ENCODE measurements at places on chromosomes 6 and 20.

- DNase-seq: no peak
Observed at GRCh38 chr6:14673201-14673600, 555.6 kb downstream of the CD83 start.

DNA sequence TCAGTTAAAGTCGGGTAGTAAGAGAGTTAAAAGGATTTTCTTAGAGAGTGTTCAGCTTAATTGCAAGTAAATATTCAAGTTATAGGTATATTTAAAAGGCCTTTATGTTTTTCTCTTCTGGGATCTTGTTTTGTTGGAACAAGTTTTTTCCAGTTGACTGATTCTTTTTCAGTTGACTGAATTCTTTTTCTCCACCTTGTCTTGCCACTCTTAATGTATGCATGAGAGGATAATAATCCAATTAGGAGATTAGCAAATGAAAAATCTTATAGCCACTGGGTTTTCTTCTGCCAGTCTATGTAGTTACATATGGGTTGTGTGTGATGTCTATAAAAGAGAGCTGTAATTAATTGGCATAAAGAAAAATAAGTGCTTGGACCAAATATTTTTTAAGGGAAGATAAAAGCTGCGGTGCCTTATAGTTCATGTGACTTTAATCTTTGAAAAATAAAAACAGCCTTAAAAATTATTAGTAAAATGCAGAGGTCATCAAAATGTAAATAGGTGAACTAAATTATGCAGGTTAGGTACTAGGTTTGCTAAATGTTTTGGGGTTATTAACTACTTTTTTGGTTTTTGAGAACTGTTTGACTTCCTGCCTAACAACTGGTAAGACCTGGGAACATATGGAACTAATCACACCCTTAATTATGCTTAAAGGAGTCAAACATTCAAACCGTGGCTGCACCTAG lies 367.2 kb downstream of the HTR1B start:
- no peak for DNase-seq

DNA sequence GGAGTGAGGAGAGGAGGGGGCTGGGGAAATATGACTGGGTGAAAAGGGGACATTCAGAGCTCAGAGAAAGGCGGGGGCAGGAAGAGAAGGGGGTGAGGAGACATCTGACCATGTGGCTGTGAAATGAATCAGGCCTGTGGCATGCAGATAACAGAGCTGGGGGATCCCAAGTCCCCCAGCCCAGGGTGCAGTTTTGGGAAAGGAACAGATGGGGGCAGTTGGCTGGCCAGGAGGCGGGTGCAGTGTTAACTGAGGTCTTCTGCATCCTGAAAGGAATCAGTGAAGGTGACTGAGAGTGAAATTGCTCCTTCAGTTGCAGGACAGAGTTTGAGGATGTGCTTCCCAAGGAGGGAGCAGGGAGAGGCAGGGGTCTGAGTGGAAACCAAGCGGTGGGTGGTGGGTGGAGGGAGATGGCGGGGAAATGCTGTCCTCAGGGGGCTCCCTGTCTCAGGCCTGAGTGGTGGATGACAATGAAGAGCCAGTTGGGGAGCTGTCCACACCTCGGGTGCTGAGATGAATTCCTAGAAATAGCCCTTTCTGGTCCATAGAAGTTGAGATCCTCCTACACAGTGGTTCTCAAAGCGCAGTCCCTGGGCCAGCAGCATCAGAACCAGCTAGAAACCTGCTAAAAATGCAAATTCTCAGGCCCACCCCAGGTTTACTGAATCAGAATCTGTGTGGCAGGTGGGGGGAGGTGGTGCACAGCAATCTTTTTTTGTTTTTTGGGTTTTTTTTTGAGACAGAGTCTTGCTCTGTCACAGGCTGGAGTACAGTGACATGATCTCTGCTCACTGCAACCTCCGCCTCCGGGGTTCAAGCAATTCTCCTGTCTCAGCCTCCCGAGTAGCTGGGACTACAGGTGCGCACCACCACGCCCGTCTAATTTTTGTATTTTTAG lies 26.0 kb upstream of the CCDC167 start:
- no peak for DNase-seq

GRCh38 chr6:72622094-72622940 lies 453 bp downstream of the KCNQ5 start:
- peak; percentile 35 for DNase-seq

GRCh38 chr6:167932468-167933276 lies 64.8 kb upstream of the KIF25 start:
- no peak for DNase-seq

DNA sequence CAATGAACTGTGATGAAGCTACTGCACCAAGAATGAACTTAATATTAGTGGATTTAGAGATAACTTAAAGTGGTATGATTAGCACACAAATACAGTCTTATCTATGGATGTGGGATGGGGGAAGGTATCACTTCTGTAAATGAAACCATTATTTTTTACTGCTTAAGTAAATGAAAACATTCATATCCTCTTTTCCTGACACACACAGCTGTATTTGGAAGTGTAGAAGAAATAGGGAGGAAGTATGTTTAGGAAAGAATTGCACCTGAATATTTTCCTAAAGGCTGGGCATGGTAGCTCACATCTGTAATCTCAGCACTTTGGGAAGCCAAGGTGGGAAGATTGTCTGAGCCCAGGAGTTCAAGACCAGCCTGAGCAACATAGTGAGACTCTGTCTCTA lies 96.8 kb downstream of the HIVEP2 start:
- no peak for DNase-seq

- DNase-seq: no peak
Observed at GRCh38 chr6:25387911-25388310, 108.7 kb downstream of the CARMIL1 start.

- peak; percentile 72 for DNase-seq
Observed at GRCh38 chr6:98716341-98716740, 118.0 kb upstream of the POU3F2 start.

DNA sequence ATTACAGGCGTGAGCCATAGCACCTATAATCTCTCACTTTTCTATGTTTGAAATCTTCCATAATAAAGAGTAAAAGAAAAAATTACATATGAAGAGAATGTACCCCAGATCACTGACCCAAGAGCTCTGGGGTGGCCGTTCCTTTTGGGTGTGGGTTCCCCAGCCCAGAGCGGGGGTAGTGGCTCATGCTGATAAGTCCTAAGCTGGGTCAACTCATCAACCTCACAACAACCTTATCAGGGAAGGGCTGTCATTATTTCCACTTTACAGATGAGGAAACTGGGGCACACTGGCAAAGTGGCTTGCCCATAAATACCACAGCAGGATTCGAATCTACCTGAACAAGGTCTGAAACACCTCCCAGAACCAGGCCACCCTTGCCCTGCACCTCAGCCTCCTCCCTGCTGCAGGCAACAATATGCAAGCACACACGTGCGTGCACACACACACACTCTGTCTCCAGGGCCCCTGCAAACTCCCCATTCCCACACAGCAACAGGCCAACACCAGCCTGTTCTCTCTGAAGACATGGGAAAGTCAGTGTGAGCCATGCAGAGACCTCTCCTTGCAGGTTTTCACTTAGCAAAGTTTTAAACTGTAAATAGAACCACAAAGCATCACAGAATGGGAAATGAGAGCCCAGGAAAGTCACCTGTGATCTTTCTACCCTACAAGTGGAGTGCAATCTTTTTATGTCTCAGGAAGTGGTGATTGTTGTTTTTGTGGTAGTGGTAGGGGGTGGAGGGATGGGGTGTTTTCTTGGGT lies 27.7 kb downstream of the BFSP1 start:
- no peak for DNase-seq

GRCh38 chr6:84777888-84778287 lies 13.5 kb upstream of the TBX18 start:
- DNase-seq: no peak

GRCh38 chr6:149636124-149636523 lies 12.4 kb downstream of the KATNA1 start:
- no peak for DNase-seq

DNA sequence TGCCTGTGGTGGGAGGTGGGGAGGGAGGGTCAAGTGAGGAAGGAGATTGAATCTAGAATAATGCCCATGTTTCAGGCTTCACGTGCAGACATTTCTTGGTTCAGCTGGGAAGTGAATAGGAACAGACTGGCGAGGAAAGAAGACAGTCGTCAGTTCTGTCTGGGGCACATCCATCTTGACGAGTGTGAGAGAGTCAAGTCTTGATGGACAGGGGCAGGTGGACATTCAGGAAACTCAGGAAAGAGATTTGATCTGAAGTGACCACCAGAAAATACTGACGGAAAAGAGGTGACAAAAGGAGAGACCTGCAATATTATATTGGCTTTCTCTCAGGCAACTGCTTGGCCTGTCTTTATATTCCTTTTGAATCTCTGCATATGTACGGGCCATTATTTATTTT lies 68.6 kb downstream of the ESR1 start:
- DNase-seq: no peak

DNA sequence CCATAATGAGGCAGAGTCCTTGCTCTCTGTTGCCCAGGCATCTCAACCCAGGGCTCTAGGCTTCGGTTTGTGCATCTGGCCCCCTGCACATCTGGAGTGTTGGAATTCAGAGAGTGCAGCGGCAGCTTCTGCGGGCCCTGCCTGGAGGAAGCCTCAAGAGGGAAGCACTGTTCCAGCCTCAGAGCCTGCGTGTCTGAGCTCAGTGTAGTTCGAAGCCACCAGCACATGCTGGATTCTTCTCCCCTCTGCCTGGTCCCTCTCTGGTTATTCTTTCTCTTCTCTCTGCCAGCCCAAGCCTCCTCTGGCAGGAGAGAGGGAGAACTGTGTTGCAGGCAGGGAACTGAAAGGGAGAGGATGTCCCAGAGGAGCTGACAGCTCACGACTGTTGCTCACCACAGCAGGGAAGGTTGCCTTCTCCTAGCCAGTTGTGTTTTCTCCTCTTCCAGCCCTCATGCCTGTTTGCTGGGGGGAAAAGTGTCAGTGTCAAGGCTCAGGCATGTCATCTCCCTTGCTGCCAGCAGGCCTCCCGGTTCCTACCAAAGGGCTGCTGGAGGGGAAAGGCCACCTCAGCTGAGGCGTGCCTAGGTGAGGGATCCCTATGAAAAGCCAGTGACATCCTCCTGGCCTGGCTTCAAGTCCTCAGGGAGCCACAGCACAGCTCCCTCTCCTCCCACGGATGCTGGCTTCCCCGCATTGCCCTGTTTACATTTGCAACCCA lies 126.0 kb upstream of the LRFN2 start:
- no peak for DNase-seq

- no peak for DNase-seq
Observed at GRCh38 chr6:32953775-32954174, 878 bp upstream of the HLA-DMA start.

DNA sequence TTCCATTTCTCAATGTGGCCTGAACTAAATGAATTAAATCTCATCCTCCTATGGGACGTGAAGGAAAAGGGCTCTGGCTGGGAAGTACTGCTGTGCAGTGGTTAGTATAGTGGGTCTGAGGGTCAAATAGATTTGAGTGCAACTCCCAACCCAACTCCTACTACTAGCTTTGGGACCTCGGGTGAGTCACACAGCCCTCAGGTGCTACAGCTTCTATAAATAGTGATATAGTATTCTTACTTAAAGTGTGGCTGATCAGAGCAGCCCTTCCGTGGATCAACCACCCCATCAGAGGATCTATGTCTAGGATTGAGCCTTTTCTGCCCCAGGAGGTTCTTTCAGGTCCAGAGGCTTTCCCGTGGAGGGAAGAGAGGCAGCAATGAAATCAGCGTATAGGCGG lies 904 bp upstream of the UST start:
- peak; percentile 42 for DNase-seq

DNA sequence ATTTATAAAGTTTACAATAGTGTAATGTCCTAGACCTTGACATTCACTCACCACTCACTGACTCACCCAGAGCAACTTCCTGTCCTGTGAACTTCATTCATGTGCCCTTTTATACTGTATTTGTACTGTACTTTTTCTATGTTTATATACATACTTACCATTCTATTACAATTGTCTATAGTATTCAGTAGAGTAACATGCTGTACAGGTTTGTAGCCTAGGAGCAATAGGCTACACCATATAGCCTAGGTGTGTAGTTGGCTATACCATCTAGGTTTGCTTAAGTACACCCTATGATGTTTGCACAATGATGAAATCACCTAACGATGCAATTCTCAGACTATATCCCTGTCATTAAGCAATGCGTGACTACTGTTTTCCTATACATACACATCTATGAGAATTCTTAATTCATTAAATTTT lies 17.5 kb downstream of the EDEM2 start:
- no peak for DNase-seq

- no peak for DNase-seq
Observed at GRCh38 chr20:18705490-18705889, 108.1 kb upstream of the SCP2D1 start.

DNA sequence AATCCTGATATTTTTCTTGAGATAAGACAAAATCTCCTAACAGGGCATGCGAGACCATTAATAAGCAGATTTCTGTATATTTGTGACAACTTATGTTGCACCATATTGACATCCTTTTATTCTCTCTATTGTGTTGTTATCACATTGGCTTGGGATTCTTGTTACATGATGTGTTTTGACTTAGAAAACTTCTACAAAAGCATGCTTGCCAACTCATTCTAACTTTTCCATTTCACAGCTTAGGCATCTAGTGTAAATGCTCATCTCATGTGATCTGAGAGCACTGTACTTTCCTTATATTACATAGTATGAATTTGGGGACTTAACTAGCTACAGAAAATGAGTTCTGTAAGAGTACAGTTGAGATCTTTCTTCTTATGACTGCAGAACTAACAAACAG lies 1040.7 kb upstream of the ADGRB3 start:
- no peak for DNase-seq

DNA sequence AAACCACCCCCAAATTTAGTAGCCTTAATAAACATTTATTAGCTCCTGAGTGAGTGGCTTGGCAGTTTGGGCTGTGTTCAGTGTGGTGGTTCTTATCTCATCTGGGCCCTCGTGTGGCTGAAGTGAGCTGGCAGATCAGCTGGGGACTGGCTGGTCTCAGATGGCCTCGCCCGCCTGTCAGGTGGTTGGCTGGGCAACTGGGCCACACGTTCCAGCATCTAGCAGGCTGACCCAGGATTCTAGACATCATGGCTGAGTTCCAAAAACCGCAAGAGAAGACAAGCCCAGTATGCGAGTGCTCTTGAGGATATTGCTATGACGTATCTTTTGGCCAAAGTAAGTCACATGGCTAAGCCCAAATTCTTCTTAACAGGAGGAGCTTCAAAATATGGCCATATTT lies 28.9 kb downstream of the EIF2S2 start:
- DNase-seq: no peak

DNA sequence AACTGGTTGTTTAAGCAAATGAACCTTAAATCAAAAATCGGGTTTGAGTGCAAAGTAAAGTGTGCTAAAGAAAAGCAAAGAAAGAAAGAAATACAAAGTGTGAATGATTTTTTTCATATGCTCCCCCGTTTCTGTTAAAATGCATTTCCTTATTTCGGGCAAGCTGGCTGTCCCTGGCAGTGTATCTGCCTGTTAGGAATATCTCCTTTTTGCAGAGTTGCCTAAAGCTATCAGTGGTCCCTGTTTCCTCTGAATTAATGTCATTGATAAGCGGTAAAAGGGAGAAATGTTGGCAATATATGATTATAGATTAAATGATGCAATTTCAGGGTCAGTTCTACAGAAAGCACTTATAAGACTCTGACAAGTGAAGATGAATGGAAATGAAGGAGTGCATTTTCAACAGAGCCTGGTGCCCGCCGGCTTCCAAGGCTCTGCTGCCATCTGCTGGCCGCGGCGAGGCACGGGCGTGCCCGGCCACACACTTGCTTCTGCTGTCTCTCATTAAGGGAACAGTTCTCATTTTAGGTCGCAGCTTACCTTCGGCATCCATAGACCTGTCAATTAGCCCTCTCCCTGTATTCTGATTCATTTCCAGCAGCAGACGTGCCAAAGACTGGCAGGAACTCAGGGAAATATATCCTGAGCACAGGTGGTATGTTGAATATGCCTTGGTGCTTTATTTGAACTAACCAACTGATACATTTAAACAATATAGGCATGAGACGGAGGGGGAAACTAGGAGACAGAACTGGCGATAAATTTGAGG lies 381.9 kb downstream of the C6orf118 start:
- DNase-seq: peak; percentile 91
